CD8-positive, alpha-beta memory T cell (primary cell): ENCODE measurements at places on chromosomes 7 and 10. TPM values are rescaled to one million over a fixed set of nuclear protein-coding genes. Genes with fewer than 3 reads are reported as not detected.

RBAK gene
- polyA plus RNA-seq = 4.2 TPM

SPDYE2B gene
- polyA plus RNA-seq = 0.28 TPM

ERVW-1 gene
- not detected for polyA plus RNA-seq

NSUN5 gene
- polyA plus RNA-seq = 42.5 TPM

AKR1B15 gene
- not detected for polyA plus RNA-seq

CPN1 gene
- not detected for polyA plus RNA-seq

MYL10 gene
- polyA plus RNA-seq = not detected

MMRN2 gene
- polyA plus RNA-seq = not detected

CLEC2L gene
- polyA plus RNA-seq = not detected

NPC1L1 gene
- not detected for polyA plus RNA-seq

NPY4R gene
- not detected for polyA plus RNA-seq

BCCIP gene
- 84.4 TPM for polyA plus RNA-seq

PLEKHS1 gene
- polyA plus RNA-seq = not detected

AMZ1 gene
- polyA plus RNA-seq = 0.08 TPM

HOXA2 gene
- not detected for polyA plus RNA-seq

CEP55 gene
- 0.97 TPM for polyA plus RNA-seq

CLCN1 gene
- not detected for polyA plus RNA-seq

CNPY1 gene
- polyA plus RNA-seq = not detected

ADAP1 gene
- 37.7 TPM for polyA plus RNA-seq

RASA4B gene
- 10.8 TPM for polyA plus RNA-seq

UNCX gene
- not detected for polyA plus RNA-seq

GRID1 gene
- polyA plus RNA-seq = not detected

ACTL6B gene
- polyA plus RNA-seq = not detected

MPP7 gene
- 22.2 TPM for polyA plus RNA-seq

TMEM225B gene
- polyA plus RNA-seq = 1.5 TPM

CALML5 gene
- not detected for polyA plus RNA-seq

TLX1 gene
- polyA plus RNA-seq = not detected

SH2D4B gene
- not detected for polyA plus RNA-seq

OLAH gene
- polyA plus RNA-seq = not detected

CCL24 gene
- not detected for polyA plus RNA-seq

NEUROD6 gene
- not detected for polyA plus RNA-seq
